ENCODE measurements at places on chromosomes 16 and 17.

DNA sequence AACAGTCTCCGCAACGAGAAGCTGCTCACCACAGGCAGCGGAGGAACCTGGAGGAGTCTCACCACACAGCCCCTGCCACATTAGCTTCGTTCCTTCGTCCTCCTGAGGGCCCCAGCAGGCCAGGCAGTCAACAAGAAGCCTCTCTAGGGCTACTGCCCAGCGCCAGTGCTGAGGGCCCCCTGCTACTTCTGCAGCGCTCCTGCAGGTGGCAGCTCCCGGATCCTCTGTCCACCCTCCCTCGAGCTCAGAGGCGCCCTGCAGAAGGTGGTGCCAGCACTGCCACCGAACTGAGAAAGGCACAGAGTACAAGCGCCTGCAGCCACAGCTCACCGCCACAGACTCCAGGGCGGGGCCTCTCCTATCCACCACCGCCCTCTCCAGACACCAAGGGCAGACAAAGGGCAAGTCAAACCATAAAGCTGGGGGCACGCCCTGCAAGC is 27.3 kb downstream of the KDM8 start:
- ATAC-seq: no peak

DNA sequence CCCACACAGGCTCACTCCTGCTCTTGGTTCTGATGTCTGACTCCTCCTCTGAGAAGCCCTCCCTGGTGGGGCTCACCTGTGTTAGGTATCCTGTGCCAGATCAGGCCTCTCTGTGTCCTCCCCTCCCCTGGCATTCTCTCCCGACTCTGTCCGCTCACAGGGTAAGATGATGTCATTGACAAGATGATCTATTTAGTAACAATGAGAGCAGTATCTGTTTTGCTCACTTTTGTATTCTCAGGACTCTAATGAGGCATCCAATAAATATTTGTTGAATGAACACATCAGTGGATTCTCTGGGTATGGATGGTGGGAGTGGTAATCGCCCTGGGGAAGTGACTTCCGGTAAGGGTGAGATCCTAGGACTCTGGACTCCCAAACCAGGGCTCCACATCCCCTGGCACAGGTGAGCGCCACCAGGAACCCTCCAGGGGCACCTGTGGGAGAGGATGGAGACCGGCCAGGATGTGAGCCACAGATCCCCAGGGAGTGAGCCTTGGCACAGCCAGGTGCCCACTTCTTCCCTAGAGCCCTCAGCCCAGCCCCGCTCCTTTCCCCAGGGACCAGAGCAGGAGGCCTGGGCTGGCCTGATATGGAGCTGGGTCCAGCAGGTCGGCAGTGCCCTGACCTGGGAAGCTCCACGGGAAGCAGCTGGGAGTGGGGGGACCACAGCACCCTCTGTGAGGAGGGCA is 5.4 kb upstream of the HAP1 start:
- ATAC-seq: no peak

DNA sequence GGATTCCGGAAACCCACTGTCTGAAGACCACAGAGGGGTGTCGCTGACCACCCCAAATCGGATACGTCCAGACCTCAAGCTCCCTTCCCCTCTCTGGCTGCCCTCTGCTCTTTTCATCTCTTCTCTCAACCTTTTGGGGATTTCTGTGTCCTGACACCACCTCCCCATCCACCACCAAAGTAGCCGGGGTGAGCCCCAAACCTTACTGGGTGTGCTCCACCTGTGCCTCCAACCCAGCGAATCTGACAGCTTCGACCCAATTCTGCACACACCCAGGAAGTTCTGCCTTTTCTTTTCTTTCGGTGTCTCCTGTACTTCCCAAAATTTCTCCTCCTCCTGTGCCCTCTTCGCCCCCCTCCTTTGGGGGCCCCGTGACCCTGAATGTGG is 534 bp downstream of the KCTD11 start:
- no peak for ATAC-seq

GRCh38 chr16:68696514-68696913 is 40.6 kb upstream of the CDH1 start:
- no peak for ATAC-seq

DNA sequence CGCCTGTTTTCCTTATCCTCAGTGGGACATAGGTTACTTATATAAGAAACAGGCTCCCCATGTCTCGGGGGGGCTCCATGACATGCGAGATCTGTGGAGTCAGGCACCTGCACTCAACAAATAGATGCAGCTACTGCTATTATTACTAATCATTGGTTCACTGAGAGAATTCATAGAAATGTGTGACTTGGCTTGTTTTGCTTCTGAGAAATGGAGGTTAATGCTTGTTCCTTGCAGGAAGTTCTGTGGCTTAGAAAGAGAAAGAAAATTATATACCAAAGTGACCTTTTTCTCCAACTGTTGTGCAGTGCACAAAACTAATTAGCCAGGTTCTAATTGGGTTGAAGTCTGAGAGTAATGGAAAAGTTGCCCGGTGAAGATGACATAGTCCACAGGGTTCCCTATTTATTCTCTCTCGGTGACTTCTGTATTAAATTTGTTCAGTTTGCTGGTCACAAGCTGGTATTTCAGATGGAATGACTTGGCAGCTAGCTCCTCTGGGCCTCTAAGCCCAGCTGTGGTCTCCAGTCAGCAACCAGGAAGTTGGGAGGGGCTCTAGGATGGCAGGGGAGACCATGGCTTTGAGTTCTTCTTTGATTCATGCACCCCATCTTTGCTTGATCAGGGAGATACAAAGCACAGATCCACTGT is 17.6 kb upstream of the MAF start:
- no peak for ATAC-seq

All from gastroesophageal sphincter (tissue), 4 donors.